ENCODE measurements at places on chromosomes 6 and 20.
A peak's percentile ranks its signal among the peaks of the same experiment; 100 is the strongest.

GRCh38 chr20:63622096-63622495 lies 4.8 kb downstream of the GMEB2 start:
- no peak for DNase-seq

DNA sequence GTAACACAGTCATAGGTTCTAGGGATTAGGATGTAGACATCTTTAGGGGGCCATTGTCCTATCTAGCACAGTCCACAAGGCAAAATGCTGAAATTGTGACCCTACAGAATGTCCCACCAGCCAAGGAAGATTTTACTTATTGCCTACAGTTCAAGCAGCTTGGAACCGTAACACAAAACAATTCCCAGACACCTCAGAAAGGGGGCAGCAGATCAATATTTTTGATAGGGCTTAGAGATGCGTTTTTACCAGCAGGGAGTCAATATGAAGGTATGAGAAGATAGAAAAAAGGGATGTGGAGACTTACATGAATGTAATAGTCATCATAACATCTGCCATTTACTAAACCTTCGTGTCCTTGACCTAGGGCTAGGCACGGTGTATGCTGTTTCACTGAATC lies 81.0 kb downstream of the TMEM170B start:
- peak; percentile 30 for DNase-seq

DNA sequence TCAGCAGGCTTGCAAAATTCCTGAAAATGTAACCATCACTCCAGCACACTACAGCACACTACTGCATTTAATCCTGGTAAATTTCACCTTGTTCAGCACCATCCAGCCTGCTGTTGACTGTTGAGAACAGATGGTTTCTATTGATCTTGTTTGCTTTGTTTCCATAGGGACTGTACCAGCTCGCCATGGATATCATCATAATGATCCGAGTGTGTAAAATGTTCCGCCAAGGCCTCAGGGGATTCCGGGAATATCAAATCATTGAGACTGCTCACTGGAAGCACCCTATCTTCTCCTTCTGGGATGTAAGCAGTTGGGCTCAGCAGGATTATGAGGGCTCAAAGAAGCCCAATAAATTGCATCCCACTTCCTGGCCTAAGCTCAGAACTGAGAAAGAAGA lies 4.1 kb downstream of the CNBD2 start:
- DNase-seq = no peak

- no peak for DNase-seq
Measured at GRCh38 chr6:1815827-1816452, 206.2 kb downstream of the FOXC1 start.

DNA sequence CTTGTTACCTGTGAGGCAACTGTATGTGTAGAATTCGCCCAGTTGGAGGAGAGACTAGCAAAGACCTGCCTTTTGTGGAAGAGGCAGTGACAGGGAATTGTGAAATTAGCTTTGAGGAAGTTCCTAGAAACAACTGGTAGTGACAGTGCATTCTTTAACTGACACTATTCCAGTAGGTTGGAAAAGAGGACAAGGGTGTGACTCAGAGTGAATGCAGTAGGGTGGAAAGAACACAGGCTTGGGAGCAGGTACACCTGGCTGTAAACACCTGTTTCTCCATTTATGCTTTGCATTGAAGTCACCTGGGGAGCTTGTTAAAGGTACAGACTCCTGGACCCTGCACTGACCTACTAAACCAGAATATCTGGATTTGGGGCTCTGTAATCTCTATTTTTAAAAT lies 295.7 kb downstream of the PHACTR1 start:
- DNase-seq = peak; percentile 58

DNA sequence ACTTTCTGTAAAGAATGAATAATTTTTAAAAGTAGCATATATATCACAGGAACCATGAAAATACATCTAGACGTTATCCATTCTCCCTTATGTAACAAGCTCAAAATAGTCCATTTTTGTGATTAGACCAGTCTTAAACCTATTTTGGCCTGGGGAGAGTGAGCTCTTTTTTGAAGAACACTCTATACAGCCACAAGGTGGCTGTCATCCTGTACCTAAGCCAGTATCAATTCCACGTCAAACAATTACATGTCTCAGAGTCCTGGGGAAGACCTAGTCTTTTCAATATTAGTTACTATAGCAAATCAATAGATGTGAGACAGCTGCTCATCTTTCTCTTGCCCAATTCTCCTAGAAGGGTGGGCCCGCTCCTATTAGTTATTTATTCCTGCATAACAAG lies 28.4 kb downstream of the FBXO5 start:
- DNase-seq = no peak

DNA sequence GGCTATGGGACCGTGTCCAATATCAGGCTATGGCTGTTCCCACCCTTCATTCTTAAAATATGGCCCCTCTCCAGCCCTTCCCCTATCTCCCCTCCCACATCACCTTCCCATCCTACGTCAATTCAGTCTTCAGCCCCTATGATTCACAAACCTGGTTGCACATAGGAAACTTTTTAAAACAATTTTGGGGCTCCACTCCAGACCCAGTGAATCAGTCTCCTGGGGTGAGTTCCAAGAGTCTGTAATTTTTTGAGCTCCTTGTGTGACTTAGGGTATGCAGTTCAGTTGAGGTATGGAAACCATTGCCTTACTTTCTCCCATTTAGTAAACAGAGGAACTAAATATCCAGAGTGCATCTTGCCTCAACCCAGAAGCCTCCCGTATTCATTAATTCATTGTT lies 5.5 kb downstream of the HNF4A start:
- no peak for DNase-seq

- DNase-seq = no peak
Measured at GRCh38 chr6:20202699-20203302, 9.5 kb downstream of the MBOAT1 start.

GRCh38 chr6:103674790-103675189 lies 1184.9 kb downstream of the HACE1 start:
- no peak for DNase-seq

DNA sequence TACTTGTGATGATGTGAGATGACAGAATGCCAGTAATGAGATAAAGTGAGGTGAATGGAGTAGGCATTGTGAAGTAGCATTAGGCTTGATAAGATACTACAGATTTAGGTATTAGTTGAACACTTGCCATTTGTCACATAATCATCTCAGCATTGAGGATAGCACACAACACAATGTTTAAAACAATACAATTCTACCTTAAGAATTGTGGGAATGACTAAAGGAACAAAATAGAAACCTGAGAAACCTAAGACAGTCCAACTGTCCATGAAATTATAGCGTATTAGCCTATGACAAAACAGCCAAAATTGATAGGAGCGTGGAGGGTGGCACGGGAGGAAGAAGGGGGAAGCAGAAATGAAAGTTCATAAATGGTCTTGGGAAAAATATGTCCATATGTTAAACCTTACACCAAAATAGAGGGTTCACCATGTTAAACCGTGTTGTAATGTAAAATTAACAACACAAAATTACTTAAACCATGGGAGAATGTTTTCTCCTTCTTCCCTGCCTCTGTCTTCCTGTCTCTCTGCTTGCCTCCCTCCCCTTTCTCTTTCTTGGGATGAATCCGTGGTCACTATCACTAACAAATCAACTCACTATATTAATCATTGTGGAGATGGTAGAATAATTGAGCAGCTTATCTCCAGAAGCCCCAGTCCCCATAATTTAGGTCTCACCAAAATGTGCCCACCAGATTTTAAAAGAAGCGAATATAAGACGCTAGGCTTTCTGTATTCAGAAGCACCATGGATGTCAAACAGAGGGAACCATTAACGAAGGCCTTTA lies 33.0 kb upstream of the HFE start:
- DNase-seq = no peak

GRCh38 chr6:28802417-28803336 lies 121.1 kb downstream of the TRIM27 start:
- peak; percentile 88 for DNase-seq

- no peak for DNase-seq
Measured at GRCh38 chr6:132998418-132998817, 184.0 kb downstream of the RPS12 start.

- DNase-seq = no peak
Measured at GRCh38 chr6:52538901-52539354, 37.9 kb downstream of the TRAM2 start.

DNA sequence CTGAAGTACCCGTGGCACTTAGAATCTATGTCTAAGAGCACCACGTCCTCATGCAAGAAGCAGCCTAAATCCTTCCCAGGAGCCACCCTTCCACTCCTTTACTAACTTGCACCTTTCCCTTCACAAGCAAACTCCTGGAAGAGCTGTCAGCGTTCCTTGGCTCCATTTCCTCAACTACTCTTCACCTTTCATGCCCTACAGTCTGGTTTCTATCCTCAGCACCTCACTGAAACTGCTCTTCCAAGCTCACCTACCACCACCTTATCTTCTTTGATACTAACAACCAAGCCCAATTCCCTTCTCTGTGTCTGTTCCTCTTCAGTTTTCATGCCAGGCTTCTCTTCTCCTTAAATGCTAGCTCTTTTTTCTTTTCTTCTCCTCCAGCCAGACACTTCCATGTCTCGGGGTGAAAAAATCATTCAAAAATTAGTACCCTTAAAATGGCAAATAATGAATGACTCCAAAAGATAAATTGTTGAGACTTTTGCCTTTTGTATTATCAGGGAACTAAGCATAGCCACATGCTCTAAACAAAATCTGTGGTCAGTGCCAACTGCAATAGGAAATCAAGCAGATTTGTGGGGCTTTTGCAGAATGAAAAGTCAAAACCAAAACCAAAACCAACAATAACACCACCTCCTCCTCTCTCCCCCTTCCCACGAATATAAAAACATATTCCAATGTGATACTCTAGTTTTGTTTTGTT lies 149.6 kb upstream of the KCNK16 start:
- no peak for DNase-seq

DNA sequence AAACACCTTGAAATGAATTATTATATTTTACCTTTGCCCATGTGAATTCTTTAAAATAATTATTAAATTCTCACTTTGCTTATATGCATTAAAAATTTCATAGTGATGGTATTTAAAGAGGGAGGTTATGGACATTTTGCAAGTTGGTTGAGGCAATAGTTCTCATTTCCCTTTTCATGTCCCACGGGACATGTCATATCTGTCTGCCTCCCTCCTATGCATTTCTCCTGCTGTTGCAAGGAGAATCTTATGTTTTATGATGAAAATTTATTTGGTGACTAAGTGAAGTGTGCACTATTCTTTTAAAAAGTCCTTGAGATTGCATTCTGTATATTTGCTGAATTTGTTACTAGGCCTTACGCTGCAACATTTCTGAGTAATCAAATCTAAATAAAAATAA lies 67.2 kb downstream of the UTRN start:
- no peak for DNase-seq

DNA sequence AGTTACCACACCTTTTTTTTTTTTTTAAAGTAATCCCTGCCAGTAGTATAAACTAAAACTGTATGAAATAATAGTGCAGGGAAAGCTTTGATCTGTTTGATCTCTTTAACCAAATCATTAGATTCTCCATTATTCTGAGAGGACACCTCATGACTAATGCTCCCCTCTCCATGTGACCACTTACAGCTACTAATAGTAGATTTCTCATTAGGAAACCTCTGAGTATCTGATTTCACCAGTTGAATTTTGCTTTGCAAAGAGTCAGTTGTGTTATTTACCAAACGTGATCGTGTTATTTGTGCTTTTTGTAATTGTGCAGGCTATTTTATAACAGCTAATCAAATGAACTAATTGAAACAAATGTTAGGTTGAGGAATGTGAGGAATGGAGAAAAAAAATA lies 12.5 kb downstream of the CASP8AP2 start:
- DNase-seq = no peak

GRCh38 chr6:32609731-32610640 lies 20.3 kb upstream of the HLA-DRB1 start:
- DNase-seq = peak; percentile 97

GRCh38 chr20:30811885-30812671 lies 445.4 kb upstream of the DEFB115 start:
- no peak for DNase-seq

DNA sequence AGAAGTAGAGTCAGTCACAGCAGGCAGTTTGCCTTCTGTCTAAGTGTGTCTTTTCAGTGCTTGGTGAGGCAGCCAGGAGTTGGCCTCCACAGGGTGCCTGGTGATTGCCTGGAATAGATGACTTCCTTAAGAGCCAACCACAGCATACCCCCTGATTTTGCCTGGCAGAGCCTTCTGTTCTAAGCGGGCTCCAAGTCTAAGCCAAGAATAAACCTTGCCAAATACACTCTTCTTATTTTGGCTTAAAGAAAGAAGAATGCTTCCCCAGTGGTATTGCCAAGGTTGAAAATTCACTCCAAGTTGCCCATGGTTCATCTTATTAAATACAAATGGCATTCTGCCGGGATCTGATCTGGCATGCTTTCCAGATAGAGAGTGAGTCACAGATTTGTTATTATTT lies 1424.8 kb upstream of the EYS start:
- no peak for DNase-seq

DNA sequence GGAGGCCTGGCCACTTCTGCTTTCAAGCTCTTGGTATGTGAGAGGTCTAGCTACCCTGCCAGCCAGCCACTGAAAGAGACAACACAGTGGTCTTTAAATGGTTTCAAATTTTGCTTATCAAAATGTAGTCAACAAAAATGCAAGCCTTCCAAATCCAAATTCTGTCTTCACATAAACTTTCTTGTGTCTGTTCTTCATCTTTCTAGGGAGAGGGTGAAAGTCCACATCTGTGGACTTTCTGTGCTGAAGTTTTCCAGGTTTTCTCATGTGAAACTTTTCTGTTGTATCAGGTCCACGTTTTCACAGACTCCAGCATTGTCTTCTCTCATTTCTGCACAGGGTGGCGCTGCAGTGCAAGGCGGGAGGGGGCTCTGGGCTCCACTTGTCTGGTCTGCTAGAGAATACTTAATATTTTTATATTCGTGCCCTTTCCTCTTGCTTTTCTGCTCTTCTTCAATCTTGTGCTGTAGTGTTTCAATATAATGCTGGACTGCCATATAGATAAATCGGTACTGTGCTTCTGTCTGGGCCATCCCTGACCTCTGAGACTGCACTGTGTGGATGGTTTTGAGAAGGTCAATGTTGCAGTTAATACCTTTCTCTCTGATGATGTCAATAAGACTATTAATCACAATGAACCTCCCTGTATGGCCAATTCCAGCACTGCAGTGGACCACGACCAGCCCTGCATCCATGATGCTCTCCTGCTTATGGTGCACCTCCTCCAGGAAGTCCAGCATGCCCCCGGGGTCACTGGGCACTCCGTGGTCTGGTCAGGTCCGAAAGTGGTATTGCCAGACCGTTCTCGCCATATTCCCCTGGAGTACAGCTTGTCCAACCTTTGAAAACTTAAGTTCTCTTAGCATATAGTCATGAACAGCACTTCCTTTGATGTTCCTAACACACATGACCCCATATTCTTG lies 161.6 kb upstream of the TNFAIP3 start:
- DNase-seq = peak; percentile 69

DNA sequence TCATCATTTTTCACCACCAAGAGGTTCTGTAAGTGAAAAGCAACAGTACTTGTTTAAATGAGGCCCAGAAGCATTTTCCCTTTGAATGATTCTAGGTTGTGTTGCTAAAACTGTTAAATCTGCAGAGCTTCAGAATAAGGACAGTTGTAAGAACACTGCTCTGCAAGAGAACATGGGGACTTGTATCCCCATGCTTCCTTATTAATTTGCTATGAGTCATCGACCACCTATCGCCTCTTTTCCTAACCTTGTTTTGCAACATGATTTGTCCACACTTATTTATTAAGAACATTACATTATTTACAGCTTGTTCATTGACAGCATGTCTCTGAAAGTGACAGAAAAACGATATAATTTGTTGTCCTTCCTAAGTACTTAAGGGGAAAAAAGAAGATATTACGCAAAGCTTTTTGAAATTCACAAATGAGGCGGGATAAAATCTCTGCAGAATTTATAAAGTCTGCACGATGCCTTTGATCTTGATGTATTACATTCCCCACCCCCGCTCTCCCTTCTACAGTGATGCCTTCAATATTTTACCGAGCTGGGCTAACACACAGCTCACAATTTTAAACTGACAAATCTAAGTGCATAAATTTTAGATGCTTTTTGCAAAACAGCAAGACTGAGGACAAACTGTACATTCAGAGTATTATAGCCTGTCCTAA lies 220.0 kb upstream of the SPTLC3 start:
- DNase-seq = no peak

Data from kidney tubule cell (primary cell).